ENCODE measurements at places on chromosomes 2 and 18.

GRCh38 chr2:129002751-129003150 is 684.1 kb upstream of the HS6ST1 start:
- no peak for DNase-seq

- DNase-seq = no peak
These were observed 193.7 kb upstream of the SIX3 start for GRCh38 chr2:44747794-44748193.

DNA sequence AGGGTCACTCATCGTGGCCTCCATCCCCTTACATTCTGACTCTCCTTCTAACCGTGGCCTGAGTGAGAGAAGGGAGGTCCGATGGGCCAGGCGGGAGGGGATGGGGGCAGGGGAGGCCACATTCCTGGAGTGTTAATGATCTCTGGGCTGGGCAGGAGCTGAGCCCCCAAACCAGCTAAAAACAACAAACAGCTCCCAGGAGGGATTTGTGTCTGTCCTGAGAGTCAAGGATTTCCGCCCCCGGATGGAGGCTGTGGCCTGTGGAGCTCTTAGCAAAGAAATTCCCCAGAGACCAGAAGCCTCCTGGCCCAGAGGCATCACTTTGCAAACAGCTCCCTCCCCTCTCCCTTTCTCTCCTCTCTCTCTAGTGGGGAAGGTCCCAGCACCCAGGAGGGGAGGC is 23.5 kb downstream of the EMX1 start:
- DNase-seq = no peak

DNA sequence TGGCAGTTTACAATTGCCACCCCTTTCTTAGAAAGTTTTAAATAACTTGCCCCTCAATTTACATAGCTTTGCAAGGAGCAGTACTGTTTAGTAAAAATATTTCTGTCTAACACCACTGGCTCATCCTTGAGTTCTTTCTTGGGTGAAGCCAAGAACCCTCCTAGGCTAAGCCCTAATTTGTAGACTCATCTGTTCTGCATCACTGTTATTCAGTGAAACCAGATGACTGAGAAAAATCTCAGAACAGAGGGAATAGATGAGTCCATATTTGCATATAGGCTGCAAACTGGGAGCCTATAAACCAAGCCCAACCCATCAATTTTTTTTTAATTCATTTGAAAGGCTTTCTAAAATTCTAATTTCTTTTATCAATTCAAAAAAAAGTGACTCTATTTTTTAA is 161.4 kb upstream of the TFPI start:
- no peak for DNase-seq

- no peak for DNase-seq
These were observed 14.4 kb downstream of the GPR45 start for GRCh38 chr2:105255979-105256378.

DNA sequence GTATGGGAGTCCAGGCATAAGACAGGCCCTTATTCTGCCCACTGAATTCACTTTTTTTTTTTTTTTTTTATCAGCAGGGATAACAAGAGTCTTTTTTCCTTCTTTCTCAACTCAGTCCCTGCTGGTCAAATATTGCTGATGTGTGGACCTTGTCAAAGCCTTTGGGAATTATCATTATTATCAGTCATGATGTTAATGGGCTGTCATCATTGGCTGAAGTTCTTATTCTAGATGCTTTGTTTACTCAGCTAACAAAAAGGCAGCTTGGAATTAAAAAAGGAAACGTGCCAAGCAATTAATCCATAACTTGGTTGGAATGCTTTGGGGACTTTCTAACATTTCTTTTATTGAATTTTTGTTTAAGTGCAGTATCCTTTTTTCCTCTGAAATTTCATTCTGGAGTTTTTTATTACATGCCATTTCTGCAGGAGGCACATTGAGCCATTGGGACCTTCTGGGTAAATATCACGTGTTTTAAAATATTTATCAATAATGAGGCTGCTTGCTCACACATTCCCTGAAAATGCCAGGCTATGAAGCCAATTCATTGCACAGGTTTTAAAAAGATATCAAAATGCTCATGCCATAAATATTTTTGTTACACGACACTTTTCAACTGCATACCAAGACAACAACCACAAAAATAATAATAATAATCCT is 246.3 kb downstream of the TXNL1 start:
- DNase-seq = peak; percentile 70

- no peak for DNase-seq
These were observed 33.7 kb downstream of the EHBP1 start for GRCh38 chr2:62738981-62739936.

- DNase-seq = no peak
These were observed 140.0 kb downstream of the ZEB2 start for GRCh38 chr2:144379851-144380311.

- no peak for DNase-seq
These were observed 12.4 kb upstream of the IFIH1 start for GRCh38 chr2:162330881-162331280.

- DNase-seq = no peak
These were observed 7.9 kb downstream of the MFSD6 start for GRCh38 chr2:190415794-190416775.

DNA sequence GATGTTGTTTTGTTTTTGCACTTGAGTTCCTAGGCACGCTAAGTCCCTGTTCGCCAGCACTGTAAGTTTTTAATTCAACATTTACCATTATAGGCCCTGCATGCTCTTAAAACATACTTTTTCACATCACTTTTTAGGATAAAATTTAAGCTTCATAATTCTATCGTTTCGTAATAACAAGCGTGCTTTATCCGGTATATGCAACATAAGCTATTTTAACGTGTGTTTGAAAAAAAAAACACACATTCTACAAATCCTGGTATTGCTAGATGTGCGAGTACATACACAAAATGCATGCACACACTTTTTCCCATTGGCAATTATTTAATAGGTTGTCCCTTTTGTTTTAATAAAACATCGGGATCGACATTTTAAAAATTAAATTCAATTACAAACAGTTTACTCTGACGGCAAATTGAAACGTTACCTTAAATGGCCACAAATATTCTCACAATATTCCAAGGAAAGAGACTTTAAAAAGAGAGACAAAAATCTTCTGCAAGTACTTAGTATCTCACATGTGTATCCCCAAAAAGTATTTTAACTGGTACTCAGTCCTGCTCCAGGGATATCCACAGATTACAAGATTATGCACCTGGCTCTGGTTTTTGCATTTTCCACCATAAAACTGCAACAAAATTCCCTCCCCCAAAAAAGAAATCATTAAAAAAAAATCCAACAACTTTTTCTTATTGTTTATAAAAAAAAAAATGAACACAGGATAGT is 1.0 kb upstream of the TCF4 start:
- DNase-seq = peak; percentile 82

GRCh38 chr2:224904381-224904780 is 137.9 kb downstream of the DOCK10 start:
- DNase-seq = no peak

GRCh38 chr2:70474256-70474848 is 79.3 kb downstream of the TGFA start:
- no peak for DNase-seq

DNA sequence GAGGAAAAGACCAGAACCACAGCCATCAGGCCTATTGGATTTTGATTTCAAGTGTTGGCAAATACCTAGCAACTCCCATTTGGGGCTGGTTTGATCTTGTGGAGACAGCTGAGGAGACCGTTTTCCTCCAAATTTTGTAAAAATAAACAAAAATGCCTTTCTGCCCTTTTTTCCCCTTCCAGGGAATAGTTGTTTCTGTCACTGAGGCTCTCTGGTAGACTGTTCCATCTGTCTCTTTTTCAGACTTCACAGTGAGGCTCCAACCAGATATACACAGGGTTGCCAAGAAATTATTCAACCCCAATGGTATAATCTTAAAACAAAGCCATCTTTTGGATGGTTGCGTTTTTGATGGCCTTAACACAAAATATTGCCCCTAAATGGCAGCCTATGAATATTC is 115.7 kb downstream of the ACOXL start:
- no peak for DNase-seq

- no peak for DNase-seq
These were observed 75.0 kb upstream of the CCDC85A start for GRCh38 chr2:56108806-56109205.

- DNase-seq = no peak
These were observed 71.9 kb downstream of the MOGAT1 start for GRCh38 chr2:222743251-222743812.

DNA sequence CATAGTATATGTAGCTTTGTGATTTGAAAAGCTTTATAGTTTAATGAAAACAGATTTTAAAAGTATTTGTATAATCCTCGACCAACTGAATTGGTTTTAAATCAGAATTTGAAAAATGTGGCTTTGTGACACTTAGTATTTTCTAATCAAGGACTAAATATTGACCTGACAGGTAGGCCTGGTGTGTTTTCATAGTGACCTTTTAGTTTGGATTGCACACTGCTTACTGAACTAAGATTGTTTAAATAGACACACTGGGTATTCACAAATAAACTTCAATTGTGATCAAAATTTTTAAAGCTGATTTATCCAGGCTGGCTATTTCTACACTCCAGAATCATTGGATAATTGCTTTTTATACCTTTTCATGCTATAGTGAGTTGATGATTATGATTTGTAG is 31.8 kb upstream of the FAM237A start:
- DNase-seq = no peak

DNA sequence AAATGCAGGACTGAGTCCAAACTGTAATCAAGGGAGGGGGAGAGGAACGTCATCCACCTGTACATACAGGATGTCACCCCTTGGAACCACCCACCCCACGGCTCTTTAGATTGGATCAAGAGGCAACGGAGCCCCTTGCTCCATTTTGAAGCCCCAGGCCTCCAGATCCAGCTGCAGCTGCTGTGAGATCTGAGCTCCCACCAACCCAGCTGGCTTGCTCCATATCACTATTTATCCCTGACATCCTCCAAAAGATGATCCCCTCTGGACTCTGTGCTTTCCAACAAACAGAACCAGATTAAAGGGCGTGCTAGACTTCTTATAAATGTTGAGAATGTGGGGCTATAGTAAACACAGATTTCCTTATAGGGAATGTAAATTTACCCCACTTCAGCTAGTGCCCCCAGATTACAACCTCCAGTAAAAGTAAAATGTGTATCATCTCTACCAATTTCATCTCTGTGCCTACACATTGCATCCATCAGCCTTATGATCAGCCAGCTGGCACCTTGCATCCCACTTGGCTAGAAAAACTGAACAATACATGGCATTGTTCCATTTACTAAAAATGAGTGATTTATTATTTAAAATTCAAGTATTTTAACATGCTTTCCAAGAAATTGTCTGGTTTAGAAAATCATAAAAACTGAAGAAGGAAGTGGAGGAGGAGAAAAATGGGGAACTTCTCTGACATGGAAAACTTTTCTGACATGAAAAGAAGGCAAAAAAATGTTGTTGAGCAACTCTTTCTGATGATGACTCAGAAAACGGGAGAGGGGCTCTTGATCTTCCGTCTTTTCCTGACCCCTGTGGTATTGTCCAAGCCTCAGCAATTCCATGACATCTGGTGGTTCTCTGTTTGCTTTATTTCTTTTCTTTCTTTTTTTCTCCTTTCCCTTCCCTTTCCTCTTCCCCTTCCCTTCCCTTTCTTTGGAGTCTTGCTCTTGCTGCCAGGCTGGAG is 262.6 kb upstream of the THUMPD2 start:
- no peak for DNase-seq

DNA sequence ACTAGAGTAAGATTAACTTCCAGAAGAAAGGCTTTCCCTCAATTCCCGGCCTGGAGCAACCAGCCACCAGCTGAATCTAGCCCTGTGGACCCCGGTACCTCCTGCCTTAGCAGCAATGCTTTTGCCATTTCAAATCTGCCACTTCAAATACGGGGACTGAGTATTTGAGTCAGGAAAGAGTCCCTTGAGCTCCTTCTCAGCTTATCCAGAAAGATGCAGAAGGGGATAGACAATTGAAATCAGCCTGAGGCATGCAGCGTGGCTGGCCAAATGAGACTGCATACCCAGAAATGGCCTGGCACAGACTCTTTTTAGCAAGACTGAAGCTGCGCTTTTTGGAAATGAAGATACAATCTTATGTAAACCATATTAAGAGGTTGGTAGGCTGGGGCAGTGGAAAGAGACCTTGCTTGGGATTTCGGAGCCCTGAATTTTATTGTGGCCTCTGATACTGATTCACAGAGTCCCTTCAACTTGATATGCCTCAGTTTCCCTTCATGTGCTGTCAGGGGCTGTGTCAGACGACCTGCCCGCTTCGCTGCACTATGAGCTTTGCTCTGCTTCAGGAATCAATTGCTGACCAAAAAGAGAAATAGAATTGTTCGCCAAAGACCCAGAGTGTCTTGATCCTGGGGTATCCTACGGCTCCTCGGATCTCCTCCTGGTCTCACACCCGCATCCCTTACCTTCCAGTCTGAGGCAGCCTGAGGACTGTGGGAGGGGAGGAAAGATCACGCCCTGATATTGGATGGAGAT is 1.0 kb downstream of the MATN3 start:
- no peak for DNase-seq

DNA sequence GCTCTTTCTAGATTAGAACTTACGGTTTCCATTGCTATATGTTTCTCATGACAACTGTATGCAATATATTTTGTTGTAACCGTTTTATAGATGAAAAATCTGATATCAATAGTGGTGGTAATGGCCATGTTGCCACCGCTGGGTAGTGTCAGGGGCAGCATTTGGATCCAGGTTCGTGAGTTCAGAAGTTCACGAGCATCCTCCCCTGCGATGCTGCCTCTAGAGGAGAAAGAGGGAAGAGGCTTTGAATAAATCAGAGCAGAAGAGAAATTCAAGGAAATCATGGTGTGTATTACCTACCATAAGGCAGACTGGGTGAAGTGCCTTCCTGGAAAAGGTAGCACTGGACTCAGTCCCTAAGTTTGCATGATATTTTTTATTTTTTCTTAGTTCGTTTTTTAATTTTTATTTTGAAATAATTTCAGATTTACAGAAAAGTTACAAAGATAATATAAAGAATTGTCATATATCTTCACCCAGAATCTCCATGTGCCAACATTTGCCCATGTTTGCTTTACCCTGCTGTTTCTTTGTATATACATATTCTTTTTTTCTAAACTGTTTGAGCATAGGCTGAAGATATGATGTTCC is 3.3 kb upstream of the ZBTB7C start:
- peak; percentile 38 for DNase-seq

DNA sequence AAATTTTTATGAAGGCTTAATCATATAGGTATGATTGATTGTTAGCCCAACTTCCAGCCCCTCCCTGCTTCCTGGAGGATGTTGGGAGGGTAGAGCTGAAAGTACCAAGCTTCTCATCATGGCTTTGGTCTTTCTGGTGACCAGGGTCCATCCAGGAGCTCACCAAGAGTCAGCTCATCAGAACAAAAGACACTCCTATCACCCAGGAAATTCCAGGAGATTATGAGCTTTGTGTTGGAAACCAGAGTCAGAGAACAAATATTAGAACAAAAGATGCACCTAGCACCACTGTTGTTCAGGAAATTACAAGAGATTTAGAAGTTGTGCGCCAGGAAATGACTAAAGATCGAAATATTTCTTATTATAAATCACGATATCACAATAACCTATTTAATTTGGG is 119.9 kb upstream of the THUMPD2 start:
- DNase-seq = no peak
